ENCODE measurements at places on chromosomes 2 and 18. TPM values are rescaled to one million over a fixed set of nuclear protein-coding genes. Genes with fewer than 3 reads are reported as not detected.

SNORC gene
- 1.1 TPM for polyA plus RNA-seq

UPP2 gene
- not detected for polyA plus RNA-seq

INPP5D gene
- 2.4 TPM for polyA plus RNA-seq

VAMP8 gene
- 25.4 TPM for polyA plus RNA-seq

CMPK2 gene
- 1.6 TPM for polyA plus RNA-seq

SERPINB13 gene
- not detected for polyA plus RNA-seq

VWC2L gene
- polyA plus RNA-seq = not detected

GREB1 gene
- polyA plus RNA-seq = 3.2 TPM

SOS1 gene
- 4.9 TPM for polyA plus RNA-seq

CD207 gene
- 0.04 TPM for polyA plus RNA-seq

UGT1A5 gene
- not detected for polyA plus RNA-seq

CREG2 gene
- polyA plus RNA-seq = not detected

DHRS9 gene
- polyA plus RNA-seq = 0.04 TPM

SRBD1 gene
- polyA plus RNA-seq = 2.3 TPM

BOK gene
- polyA plus RNA-seq = 1.3 TPM

SPATA3 gene
- not detected for polyA plus RNA-seq

STARD6 gene
- polyA plus RNA-seq = not detected

Measured in psoas muscle (tissue), 8 donors.